ENCODE measurements at places on chromosomes 16 and 17.

DNA sequence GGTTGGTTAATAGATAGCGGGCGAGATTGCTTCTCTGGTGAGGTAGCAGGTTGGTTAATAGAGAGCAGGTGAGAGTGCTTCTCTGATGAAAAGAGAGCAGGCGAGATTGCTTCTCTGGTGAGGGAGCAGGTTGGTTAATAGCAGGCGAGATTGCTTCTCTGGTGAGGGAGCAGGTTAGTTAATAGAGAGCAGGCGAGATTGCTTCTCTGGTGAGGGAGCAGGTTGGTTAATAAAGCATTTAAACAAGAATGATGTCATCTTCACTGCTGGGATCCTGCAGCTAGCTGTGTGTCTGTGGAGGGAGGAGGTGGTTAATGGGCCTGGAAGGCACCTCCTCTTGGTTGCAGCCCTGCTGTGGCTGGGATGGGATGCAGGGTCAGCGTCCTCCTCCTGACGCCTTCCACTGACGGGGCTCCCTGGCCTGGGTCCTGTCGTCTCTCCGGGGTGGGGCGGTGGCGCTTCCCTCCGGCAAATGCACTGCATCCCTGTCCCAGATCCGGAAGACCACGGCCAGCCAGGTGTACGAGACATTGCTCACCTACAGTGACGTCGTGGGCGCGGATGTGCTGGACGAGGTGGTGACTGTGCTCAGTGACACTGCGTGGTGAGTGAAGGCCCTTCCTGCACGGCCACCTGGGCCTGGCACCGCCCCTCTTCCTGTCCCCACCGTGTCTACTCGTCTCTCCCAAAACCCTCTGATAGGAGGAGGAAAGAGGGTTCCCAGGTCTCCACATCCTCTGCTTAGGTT, 99.2 kb upstream of the ZNF750 start:
- no peak for DNase-seq

DNA sequence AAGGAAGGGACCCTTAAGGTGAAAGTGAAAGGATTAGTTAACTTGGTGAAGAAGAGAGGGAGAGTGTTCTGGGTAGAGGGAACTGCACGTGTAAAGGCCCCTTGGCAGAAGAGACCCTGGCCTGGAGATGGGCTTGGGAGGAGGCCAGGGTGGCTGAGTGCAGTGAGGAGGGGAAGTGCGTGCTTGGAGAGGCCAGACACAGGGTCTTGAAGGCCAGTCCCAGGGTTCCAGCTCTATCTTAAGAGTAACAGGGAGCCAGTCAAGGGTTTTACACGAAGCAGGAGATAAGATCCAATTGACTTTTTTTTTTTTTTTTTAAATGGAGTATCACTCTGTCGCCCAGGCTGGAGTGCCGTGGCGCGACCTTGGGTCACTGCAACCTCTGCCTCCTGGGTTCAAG, 15.2 kb upstream of the DOK4 start:
- DNase-seq, result no peak

DNA sequence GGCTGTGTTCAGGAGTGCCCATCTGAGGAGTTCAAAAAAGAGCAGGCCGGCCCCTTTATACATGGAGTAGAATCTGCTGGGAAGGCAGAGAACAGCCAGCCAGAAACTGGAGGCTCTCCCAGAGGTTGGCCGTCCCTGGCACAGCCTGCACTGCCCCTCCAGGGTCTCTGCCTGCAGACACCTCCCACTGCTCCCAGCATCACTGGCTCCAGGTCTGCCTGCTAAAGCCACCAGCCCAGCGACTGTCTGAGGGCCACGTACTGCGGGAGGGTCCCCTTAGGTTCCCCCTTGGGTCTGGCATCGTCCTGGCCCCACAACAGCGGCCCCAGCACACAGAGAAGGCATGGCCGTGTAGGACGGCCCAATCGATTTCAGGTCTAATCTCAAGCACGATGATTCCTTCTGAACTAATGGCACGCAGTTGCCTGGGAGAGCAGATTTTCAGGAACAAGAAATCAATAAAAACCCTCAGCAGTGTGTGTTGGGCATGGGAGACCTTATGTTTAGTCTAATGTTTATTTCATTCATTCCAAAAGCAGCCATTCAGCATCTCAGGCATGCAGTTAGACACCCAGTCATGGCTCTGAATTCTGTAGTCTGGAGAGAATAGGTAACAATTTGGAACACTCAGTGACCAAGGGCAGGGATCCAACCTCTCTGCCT, 95.6 kb downstream of the PGS1 start:
- DNase-seq, result no peak

- DNase-seq, result no peak
Measured at GRCh38 chr16:971582-971905, 760 bp upstream of the LMF1 start.

- DNase-seq, result no peak
Measured at GRCh38 chr17:77540975-77541374, 400.2 kb downstream of the SEC14L1 start.

DNA sequence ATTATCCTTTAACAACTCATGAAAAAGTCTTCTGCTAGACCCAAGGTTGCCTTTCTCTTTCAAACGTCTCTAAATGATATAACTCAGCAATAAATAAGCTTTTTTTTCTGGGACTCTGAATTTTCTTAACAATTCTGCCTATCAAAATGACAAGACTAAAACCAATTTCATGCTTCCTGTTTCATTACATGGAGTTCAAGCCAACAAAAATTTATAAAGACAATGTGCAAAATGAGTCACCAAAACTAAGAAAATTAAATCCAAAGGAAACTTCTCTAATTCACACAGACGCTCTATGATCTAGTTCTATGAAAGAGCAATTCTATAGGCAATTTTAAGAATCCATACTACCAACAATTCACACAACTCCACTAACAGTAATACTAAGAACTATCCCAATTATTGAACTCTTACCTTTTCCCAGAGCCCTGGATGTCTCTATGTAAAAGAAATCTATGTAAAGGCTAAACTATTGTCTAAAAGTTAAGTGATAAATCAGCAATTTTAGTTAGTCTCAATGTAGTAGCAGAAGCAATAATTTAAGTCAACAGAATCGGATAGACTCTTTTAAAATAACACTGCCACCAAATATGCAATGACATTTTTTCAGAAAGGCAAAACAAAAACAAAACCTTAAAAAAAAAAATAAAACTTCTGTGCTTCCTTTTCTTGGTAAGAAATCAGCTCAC, 44.2 kb downstream of the ZZEF1 start:
- no peak for DNase-seq

GRCh38 chr17:50265212-50265611, 9.1 kb upstream of the TMEM92 start:
- no peak for DNase-seq

- DNase-seq, result no peak
Measured at GRCh38 chr16:14097182-14097959, 26.3 kb downstream of the MRTFB start.

GRCh38 chr17:50153650-50154575, 3.4 kb upstream of the PPP1R9B start:
- DNase-seq, result no peak

DNA sequence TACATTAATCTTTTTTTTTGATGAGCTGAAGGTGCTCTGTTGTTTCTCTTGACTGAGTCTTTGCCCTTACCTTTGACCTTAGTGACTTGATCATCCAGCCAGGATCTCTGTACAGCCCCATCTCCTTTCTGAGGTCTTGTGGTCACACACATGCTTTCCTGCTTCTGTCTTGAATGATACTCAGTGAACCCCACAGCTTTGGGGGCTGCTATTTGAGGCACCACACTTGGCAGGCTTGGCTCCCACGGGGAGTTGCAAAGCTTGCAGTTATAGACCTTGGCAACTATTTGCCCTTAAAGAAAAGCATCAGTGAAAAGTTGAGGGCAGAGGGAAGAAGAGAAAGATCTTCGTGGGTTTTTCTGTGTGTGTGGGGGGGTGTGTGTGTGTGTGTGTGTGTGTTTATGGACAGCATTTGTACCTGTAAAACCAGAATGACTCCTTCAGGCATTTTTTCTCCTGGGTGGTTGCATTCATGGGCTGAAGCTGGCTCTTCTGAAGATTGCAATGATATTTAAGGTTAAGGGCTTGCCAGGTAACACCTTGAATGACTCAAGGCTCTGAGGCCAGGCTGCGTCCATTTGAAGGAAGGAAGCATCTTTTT, 101.6 kb downstream of the MSI2 start:
- DNase-seq, result no peak

GRCh38 chr16:58530179-58530578, 14.9 kb downstream of the SETD6 start:
- no peak for DNase-seq

- DNase-seq, result no peak
Measured at GRCh38 chr17:29744121-29744520, 121.4 kb upstream of the CORO6 start.

GRCh38 chr17:18987862-18988545, 16.6 kb downstream of the FAM83G start:
- DNase-seq, result no peak

- DNase-seq, result no peak
Measured at GRCh38 chr17:12605222-12605621, 60.5 kb upstream of the MYOCD start.

GRCh38 chr16:2230376-2230775, 5.9 kb upstream of the DNASE1L2 start:
- no peak for DNase-seq

- DNase-seq, result no peak
Measured at GRCh38 chr17:4594931-4595684, 10.8 kb downstream of the SMTNL2 start.

DNA sequence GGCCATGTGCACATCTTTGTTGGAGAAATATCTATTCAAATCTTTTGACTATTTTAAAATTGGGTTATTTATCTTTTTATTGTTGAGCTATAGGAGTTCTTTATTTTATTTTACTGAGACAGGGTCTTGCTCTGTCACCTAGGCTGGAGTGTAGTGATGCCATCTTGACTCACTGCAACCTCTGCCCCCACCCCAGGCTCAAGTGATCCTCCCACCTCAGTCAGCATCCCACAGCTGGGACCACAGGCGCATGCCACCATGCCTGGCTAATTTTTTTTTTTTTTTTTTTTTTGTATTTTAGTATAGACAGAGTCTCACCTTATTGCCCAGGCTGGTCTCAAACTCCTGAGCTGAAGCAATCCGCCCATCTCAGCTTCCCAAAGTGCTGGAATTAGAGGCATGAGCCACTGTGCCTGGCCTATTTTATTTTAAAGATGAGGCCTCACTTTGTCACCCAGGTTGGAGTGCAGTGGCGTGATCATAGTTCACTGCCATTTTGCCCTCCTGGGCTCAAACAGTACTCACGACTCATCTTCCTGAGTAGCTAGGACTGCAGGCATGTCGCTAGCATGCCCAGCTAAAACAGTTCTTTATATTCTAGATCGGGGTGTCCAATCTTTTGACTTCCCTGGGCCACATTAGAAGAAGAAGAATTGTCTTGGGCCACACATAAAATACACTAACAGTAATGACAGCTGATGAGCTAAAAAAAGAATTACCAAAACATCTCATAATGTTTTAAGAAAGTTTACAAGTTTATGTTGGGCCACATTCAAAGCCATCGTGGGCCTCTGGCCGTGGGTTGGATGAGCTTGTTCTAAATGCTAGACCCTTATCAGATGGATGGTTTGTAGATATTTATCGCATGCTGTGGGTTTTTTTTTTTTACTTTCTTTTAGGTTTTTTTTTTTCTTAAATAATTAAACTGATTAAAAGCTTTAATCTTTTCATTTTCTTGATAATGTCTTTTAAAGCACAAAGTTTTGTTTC, 13.7 kb downstream of the TENT4B start:
- no peak for DNase-seq

- DNase-seq, result no peak
Measured at GRCh38 chr17:77383613-77384608, 243.1 kb downstream of the SEC14L1 start.

DNA sequence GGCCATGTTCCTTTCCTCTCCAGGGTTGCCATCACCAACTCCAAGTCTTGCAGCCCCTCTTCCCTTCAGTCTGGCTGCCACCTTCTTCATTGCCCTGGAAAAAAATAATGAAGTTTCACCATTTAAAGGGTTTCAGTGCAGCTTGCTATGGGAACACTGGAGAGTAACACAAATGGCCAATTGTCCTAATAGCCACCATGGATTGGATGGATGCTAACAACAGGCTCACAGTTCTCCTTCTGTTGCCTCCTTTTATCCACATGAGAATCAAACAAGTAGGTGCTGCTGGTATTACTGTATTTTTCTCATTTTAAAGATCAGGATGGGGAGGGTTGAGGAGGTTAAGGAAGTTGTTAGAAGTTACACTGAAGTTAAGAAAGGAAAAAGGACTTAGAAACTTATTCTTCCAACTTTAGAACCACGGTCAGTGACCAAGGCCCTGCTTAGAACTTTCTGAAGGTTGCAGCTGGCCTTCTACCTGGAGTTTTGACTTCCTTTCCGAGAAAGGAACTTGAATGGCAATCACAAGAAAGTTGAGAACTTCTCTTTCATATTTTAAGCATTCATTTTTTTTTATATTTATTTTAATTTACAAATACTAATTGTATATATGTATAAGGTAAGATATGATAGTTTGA, 198.0 kb upstream of the MAF start:
- DNase-seq, result no peak

- no peak for DNase-seq
Measured at GRCh38 chr16:4218202-4218601, 23.7 kb downstream of the SRL start.

GRCh38 chr16:8946544-8946943, 17.2 kb downstream of the USP7 start:
- no peak for DNase-seq

DNA sequence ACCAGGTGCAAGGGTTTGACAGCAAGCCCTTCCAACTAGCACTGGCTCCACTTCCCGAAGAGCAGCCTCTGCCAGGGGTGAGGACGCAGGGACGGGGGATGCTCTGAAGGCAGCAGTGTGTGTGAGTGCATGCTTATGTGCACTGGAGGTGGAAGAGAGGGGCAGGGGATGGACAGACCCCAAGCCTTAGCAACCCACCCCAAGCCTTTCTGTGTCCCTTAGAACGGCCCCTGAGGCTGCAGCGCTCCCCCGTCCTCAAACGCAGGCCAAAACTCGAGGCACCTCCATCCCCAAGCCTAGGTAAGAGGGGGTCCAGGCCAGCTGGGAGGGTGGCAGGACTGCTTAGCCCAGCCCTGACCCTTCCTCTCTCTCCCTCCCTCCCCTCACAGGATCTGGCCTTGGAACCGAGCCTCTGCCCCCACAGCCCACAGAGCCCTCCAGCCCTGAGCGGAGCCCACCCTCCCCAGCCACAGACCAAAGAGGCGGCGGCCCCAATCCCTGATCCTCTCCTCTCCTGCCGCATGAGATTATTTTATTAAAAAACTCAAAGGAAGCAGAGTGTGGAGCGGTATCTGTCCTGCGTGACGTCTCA, 2.9 kb downstream of the ACD start:
- DNase-seq, result no peak

- DNase-seq, result no peak
Measured at GRCh38 chr17:67606896-67607604, 110.7 kb upstream of the NOL11 start.

- DNase-seq, result no peak
Measured at GRCh38 chr17:16277163-16277562, 60.2 kb downstream of the PIGL start.

- DNase-seq, result no peak
Measured at GRCh38 chr17:11981862-11982261, 15.4 kb downstream of the ZNF18 start.

GRCh38 chr17:6304894-6305612, 129.9 kb downstream of the AIPL1 start:
- DNase-seq, result no peak
